Activated CD8-positive, alpha-beta memory T cell treated with anti-CD3 and anti-CD28 coated beads for 1 hour (primary cell): ENCODE measurements at places on chromosomes 16 and 17.

DNA sequence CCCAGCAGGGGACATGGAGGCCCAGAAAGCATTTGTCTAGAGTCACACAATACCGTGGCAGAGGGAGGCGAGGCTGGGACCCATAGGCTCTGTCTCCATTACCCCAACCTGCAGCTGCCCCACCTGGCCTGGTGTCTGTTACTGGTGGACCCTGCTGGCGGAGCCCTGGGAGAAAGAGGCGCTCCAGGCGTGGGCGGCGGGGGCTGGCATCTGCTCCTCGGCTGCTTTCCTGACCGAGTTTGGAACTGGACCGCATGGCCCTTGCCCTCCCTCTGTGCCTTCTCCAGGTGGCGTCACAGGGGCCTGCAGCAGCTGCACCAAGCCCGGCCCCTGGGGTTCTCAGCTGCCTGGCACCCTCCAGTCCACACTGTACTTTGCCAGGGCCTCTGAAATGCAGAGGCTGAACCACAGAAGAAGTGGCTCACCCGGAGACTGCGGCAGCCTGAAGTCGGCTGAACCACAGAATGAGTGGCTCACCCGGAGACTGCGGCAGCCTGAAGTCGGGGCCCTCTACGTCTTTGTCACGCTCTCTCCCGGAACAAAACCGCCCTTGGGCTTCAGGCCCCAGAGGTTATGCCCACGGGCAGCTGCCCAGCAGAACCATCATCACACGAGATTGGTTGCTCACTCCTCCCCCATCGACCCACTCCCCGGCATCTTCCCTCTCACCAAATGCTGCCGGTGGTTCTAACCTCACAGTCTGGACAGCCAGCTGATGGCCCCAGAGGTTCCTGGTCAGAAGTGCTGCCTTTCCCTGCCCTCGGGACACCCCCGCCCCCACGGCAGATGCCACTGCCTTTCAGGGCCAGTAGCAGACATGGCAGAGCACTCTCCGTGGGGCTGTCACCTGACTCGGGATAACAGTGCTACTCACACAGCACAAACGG lies 20.2 kb downstream of the CBFA2T3 start:
- no peak for DNase-seq

DNA sequence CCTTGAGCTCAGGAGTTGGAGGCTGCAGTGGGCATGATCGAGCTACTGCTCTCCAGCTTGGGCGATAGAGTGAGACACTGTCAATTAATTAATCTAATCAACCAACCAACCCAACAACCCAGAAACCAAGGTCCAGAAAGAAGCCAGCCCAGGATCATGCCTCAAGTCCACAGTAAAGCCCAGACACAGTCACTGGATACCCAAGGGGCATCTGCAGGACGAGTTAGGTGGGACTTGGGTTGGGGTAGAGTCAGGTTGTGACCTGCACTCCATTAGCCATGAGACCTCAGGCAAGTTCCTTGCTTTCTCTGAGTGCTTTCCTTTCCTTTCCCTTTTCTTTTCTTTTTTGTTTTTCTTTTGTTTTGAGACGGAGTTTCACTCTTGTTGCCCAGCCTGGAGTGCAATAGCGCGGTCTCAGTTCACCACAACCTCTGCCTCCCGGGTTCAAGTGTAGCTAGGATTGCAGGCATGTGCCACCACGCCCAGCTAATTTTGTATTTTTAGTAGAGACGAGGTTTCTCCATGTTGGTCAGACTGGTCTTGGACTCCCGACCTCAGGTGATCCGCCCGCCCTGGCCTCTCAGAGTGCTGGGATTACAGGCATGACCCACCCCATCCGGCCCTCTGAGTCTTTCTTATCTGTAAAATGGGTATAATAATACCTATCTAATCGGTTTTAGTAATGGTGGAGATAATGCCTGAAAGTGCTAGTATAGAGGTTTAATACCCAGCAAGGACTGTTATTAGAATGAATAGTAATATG lies 3.5 kb upstream of the HSD17B1 start:
- no peak for DNase-seq

GRCh38 chr17:64707050-64707591 lies 45.0 kb upstream of the SMURF2 start:
- DNase-seq, result no peak

GRCh38 chr17:44444735-44445105 lies 55.3 kb upstream of the ITGA2B start:
- no peak for DNase-seq

DNA sequence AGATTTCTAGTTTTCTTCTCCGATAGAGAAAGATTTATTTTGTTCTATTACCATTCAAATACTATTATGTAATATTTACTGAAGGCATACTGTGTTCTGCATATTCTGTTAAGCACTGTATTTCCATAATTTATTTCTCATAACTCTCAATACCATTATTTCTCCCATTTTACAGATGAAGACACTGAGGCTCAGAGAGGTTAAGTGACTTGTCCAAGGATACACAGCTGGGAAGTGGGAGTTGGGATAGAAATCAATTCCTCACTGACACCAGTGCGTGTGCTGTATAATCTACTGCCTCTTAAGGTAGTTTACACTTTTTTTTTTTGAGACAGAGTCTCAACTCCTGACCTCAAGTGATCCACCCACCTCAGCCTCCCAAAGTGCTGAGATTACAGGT lies 7.4 kb downstream of the NLRC3 start:
- DNase-seq, result no peak

GRCh38 chr17:34675605-34676004 lies 96.2 kb downstream of the TMEM132E start:
- DNase-seq, result no peak

DNA sequence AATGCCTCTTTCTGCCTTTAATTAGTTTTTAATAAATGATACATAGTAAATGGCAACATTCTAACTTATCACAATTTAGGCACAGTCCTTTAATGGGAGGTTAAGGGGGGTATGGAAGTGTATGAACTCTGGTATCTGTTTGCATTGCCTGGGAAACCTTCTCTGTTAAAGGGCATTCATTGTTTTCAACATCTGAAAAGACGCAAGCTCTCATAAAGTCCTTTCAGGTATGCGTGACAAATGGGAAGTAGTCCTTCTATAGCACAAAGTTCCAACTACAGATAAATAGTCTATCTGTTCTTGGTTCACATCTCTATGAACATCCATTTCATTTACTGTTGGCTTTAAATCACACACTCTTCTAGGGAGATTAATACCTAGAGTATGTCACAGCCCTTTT lies 298.0 kb upstream of the PMFBP1 start:
- DNase-seq, result no peak

GRCh38 chr17:1764284-1764683 lies 2.4 kb downstream of the SERPINF1 start:
- DNase-seq, result peak; percentile 33

- DNase-seq, result no peak
These were observed 15.6 kb upstream of the FOXF1 start for GRCh38 chr16:86494565-86495356.

- no peak for DNase-seq
These were observed 2.8 kb downstream of the CEP20 start for GRCh38 chr16:15885560-15886001.

DNA sequence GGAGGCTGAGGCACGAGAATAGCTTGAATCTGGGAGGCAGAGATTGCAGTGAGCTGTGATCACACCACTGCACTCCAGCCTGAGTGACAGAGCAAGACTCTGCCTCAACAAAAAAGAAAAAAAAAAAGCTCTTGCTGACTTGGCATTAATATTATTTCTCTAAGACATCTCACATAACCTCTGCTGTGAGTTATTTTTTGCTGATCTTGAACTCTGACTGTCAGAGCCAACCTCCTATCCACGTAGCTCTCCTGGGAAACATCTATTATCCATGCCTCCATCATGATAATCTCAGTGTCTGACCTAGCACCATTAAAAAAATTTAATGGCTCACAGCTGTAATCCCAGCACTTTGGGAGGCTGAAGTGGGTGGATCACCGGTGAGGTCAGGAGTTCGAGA lies 12.7 kb upstream of the ULK2 start:
- no peak for DNase-seq

DNA sequence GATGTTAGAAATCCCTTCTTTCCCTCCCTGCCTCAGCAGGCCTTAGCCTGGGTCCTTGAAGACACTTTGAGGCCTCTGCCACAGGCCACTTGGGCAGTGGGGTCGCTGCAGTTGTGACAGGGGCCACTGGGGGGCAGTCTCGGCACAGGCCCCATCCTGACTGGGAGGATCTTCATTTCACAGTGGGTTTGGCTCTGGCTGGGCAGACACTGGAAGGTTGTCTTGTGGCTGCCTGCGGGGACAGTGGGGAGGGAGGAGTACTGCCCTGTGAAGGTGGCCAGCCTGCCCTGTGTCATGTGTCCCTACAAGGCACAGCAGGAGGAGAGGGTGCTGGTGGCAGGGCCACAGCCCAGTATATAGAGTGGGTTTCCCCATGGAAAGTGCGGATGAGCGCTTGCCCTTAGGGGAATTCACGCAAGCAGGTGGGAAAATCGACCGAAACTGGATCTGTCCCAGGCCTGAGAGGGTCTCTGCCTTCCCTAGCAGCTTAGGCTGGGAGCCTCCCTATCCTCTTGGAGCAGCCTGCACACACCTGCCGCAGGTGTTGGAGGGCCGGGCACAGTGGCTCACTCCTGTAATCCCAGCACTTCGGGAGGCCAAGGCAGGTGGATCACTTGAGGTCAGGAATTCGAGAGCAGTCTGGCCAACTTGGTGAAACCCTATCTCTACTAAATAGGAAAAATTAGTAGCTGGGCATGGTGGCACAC lies 28.8 kb downstream of the GINS2 start:
- DNase-seq, result peak; percentile 40

DNA sequence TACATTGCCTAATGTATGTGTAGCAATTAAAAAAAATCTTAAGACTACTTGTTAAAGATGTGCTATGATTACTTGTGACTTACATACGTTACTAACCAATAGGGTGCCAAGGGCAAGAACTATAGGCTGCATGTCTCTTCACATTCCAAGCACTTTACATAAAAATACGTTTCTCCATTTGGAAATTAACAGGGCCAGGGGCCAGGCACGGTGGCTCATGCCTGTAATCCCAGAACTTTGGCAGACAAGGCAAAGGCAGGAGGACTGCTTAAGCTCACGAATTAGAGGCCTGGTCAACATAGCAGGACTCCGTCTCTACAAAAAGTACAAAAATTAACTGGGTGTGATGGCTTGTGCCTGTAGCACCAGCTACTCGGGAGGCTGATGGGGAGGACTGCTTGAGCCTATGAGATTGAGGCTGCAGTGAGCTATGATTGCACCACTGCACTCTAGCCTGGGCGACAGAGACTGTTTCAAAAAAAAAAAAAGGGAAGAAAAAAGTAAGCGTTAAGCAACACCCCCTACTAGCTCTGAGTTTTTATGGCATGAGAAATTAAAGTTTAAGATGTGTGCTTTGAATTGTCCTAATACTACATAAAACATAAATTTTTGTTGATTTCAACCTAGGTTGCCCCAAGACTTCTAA lies 12.3 kb downstream of the PSMD12 start:
- no peak for DNase-seq

DNA sequence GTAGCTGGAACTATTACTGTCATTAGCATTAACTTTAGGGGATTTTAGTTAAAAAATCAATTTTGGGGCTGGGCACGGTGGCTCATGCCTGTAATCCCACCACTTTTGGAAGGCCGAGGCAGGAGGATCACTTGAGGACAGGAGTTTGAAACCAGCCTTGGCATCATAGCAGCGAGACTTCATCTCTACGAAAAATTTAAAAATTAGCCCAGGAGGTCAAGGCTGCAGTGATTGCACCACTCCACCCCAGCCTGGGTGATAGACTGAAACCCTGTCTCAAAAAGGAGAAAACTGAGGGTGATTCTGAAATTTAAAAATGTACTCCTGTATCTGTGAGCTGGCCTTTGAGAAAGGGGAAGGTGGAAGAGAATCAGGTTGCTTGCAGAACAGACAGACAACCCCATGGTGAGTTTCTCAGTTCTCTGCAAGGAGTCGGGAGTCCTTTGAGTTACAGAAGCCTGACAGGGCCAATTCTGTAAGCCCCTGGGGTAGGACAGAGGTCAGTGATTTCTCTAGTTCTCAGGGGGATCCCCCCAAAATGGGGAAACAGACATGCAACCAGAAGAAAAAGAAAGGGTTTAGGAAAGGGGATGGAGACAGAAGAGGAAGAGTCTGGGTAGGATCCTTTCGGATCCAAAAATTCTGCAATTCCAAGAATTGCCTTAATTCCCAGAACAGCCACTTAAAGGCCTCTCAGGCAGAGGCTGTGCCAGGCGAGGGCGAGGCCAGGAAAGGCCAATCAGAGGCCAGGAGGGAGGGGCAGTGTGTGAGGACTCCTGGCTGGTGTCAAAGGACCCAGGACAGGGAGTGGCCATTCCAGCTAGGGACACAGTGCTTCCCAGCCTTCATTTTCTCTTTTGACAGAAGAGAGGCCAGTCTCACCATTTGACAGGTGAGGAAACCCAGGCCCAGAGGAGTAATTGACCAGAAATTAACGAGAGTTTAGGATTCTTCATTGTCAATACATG lies 6.7 kb downstream of the NUPR1 start:
- no peak for DNase-seq

DNA sequence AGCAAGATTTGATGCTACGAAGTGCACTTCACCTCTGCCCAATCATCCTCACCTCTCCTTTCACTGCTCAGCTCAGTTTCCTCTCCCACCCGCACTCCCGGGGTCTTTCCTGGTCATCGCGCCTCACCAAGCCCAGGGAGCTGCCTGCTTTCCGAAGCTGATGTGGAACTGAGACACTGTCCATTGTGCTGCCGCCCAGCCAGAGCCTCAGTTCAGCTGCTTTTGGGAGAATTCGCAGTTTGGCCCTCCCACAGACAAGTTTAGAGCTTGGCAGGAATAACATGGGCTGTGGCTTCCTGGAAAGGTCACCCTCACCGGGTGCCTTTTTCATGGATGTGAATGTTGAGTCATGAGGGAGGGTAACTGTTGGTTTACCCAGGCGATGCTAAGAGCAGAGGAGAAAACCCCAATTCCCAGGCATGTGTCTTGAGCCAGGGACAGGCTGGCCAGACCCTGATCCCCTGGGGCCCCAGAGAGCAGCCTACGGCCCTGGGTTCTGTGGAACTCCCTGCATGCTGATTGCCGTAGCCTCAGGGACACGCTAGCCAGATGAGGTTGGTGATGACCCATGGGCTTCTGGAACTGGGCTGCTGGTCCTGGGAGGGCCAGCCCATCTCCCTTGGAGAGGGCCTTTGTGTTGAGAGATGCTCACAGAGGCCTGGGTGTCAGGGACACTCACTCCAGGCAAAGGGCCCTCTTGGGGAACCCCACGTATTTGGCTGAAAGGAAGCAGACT lies 1687.5 kb downstream of the TP53TG3F start:
- DNase-seq, result no peak

GRCh38 chr17:47843391-47843730 lies 2.3 kb upstream of the SCRN2 start:
- DNase-seq, result no peak

- DNase-seq, result no peak
These were observed 170.6 kb downstream of the GSG1L start for GRCh38 chr16:27892879-27893278.

DNA sequence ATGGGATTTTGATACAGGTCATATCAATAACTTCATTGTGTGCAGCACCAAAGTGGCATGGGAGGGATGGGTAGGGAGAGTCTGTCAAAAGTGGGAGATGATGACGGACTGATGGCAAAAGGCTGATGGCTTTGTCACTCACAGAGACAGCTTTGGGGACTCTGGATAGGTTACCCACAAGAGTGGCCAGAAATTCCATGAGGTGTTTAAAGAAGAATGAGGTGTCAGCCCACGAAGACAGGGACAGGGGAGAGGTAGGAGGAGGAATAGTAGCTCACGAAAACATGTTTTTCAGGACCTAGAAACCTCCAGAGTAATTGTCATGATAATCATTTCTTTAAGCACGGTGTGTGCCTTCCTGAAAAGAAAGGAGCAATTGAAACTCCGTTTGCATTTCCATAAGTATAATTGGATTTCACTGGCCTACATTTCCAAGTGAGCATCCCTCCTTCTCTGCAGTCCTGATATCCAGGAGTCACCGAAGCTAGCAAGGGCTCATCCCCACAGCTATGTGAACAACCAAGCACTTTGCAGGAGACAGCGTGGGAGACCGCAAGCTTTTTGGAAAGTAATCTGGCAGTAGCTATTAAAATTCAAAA lies 60.0 kb downstream of the HSD17B2 start:
- no peak for DNase-seq
